ENCODE measurements at places on chromosomes 7 and 10. TPM values are rescaled to one million over a fixed set of nuclear protein-coding genes. Genes with fewer than 3 reads are reported as not detected.

DNA sequence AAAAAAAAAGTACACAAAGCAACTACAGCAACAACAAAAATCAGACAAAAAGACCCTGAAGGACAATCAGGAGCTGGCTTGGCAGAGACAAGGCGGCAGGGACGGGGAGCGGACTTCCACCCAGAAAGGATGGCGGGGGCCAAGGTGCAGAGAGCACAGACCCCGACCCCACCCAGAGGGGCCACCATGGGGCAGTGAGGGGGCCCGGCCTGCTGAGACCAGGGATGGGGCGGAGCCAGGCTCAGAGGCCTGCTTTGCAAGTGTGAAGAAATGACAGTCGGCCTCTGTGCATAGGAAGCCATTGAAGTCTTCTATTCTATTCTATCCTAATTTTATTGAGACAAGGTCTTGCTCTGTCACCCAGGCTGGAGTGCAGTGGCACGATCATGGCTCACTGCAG lies 82.0 kb downstream of the ELFN1 start:
- H3K27me3 ChIP-seq, result peaks cover 77% of the 10 kb centered on the region
- no peak overlapping the region for H3K4me3 ChIP-seq
- no peaks in the 10 kb centered on the region for H3K4me1 ChIP-seq
- no peak for DNase-seq
- H3K36me3 ChIP-seq, result no peaks in the 10 kb centered on the region

- peak; percentile 79 for DNase-seq
- peak overlapping the region; percentile 49 for H3K27ac ChIP-seq
- no peak overlapping the region for H3K4me3 ChIP-seq
- H3K36me3 ChIP-seq, result no peaks in the 10 kb centered on the region
These were observed 4.4 kb upstream of the RFC2 start for GRCh38 chr7:74258639-74259038.

- no peaks in the 10 kb centered on the region for H3K36me3 ChIP-seq
- no peak overlapping the region for H3K27ac ChIP-seq
- no peaks in the 10 kb centered on the region for H3K27me3 ChIP-seq
- H3K4me3 ChIP-seq, result no peak overlapping the region
- no peak for DNase-seq
- H3K4me1 ChIP-seq, result no peaks in the 10 kb centered on the region
These were observed 229.1 kb downstream of the BAMBI start for GRCh38 chr10:28906415-28906814.

GRCh38 chr7:76333511-76334101 lies 25.2 kb downstream of the YWHAG start:
- H3K4me1 ChIP-seq, result peaks cover 38% of the 10 kb centered on the region
- peak overlapping the region; percentile 63 for H3K27ac ChIP-seq
- no peak overlapping the region for H3K4me3 ChIP-seq
- no peak for DNase-seq
- no peaks in the 10 kb centered on the region for H3K27me3 ChIP-seq

- DNase-seq, result no peak
- H3K27me3 ChIP-seq, result no peaks in the 10 kb centered on the region
- H3K4me3 ChIP-seq, result no peak overlapping the region
These were observed 241.7 kb downstream of the TMEM26 start for GRCh38 chr10:61211468-61211867.

GRCh38 chr10:113267619-113268562 lies 285.0 kb upstream of the HABP2 start:
- no peak overlapping the region for H3K4me3 ChIP-seq
- peak overlapping the region; percentile 26 for H3K27ac ChIP-seq
- H3K4me1 ChIP-seq, result peaks cover 2% of the 10 kb centered on the region
- H3K36me3 ChIP-seq, result no peaks in the 10 kb centered on the region
- no peak for DNase-seq
- H3K27me3 ChIP-seq, result no peaks in the 10 kb centered on the region

GRCh38 chr10:69669409-69669808 lies 39.4 kb downstream of the FAM241B start:
- no peak overlapping the region for H3K27ac ChIP-seq
- no peak overlapping the region for H3K4me3 ChIP-seq
- no peaks in the 10 kb centered on the region for H3K36me3 ChIP-seq
- DNase-seq, result no peak
- H3K27me3 ChIP-seq, result no peaks in the 10 kb centered on the region
- H3K4me1 ChIP-seq, result no peaks in the 10 kb centered on the region

DNA sequence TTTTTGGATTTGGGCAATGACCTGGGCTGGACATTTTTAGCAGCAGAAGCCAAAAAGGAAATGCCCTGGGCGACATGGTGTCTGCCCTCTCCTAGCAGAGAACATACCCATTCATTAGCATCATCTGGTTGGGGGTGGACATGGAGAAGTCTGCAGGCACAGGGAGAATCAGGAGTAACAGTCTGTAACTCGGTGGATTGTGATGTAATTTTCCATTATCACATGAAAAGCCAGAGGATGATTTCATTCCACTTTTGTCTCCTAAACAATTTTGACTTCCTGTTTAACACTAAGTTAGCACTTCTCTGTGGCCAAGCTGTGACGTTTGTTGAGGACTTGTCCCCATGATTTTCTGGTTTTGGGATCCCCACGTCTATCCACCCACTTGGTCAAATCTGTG lies 153.8 kb upstream of the HABP2 start:
- no peak for DNase-seq
- peaks cover 27% of the 10 kb centered on the region for H3K4me1 ChIP-seq
- no peak overlapping the region for H3K4me3 ChIP-seq
- no peaks in the 10 kb centered on the region for H3K27me3 ChIP-seq

DNA sequence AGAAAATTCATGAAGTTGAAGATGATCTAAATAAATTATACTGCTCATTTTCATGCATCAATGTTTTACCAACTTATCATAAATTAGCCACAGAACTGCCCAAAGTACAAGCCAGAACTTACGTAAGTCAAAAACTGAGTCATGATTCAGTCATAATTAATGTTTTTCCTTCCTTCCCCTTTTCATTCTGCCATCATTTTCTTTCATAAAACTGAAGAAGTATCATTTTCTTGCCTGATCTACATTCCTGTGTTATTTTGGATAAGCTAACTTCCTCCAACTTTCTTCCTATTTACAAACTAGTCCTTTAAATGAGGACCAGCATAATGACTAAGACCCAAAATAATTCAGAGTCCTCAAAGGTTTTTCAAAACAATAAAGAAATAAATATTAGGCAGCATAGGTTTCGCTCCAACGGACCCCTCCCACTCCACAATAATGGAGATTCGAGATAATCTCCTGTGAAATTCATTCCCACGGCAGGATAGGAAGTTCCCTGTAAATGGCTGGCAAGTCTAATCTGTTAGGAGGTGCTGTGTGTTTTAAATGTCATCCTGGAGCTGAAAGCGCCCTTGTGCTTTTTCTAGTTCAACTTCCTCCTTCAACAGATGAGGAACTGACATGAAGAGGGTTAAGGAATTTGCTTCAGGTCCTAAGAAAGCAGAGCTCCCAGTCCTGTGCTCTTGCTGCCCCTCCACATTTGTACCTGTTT lies 218.9 kb downstream of the DOCK4 start:
- H3K4me3 ChIP-seq, result no peak overlapping the region
- H3K27me3 ChIP-seq, result no peaks in the 10 kb centered on the region
- H3K27ac ChIP-seq, result peak overlapping the region; percentile 38

DNA sequence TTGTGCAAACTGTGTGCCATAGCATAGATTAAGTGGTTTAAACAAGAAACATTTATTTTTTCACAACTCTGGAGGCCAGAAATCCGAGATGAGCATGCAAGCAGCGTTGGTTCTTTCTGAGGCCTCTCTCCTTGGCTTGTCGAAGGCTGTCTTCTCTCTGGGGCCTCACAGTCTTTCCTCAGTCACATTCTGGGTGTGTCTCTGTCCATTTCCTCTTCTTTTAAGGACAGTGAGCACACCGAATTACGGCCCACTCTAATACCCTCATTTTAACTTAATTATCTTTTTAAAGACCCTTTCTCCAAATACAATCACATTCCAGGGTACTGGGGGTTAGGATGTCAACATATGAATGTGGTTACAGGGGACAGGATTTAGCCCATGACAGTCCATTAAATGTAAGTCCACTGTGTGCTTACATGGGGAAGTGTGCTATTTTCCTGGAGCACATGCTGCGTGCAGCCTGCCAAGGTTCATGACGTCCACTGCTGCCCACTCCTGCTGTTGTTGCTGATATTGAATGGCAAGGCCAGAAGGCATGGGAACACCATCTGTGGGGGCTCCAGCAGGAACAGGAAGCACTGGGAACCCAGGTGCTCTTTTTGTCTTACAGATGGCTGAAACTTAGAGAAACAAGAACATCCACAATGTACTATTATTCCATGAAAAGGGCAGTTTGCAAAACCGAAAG lies 365.5 kb downstream of the GALNT17 start:
- no peak overlapping the region for H3K4me3 ChIP-seq
- H3K27ac ChIP-seq, result no peak overlapping the region
- H3K4me1 ChIP-seq, result peaks cover 9% of the 10 kb centered on the region
- DNase-seq, result peak; percentile 40
- H3K36me3 ChIP-seq, result no peaks in the 10 kb centered on the region
- H3K27me3 ChIP-seq, result no peaks in the 10 kb centered on the region

The ADCK2 gene
- 62.3 TPM for total RNA-seq

The MACC1 gene
- 41.7 TPM for total RNA-seq

The MRLN gene
- not detected for total RNA-seq

The HTRA1 gene
- 81.2 TPM for total RNA-seq

The ASB10 gene
- total RNA-seq, result not detected

The RP9 gene
- 6.6 TPM for total RNA-seq

The SFTPA1 gene
- total RNA-seq, result 1.2 TPM

Data from stomach (tissue), 19 donors.